ENCODE measurements at places on chromosomes 2 and 18.

DNA sequence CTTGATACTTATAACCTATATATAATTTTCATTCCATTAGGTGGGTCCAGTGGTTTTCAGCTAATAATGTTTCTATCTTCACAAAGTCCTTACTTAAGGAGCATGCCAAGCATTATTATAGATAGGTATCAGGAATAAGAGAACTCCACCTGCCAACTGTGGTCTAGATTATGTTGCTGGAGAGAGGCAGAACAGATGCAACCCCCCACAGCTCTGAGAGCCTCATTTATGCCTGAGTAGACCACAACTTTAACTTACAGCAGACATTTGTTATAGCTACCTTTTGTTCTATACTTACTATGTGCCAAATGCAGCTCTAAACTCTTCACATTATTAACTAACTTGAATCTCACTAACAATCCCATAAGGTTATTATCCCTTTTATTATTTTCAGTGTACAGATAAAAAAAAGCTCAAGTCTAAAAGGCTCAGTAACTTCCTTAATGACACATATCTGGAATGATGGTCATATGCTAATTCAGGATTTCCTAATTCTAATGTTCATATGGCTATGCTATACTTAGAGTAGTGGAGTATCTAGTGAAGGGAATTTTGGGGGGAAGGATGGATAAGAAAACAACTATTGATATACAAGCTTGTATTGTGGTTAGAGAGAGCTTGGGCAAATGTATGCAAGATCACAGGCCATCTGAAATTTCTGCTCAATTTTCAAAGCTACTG lies 119.1 kb upstream of the RND3 start:
- no peak for DNase-seq
- no peaks in the 10 kb centered on the region for H3K27me3 ChIP-seq
- no peaks in the 10 kb centered on the region for H3K36me3 ChIP-seq
- H3K4me3 ChIP-seq, result no peak overlapping the region

DNA sequence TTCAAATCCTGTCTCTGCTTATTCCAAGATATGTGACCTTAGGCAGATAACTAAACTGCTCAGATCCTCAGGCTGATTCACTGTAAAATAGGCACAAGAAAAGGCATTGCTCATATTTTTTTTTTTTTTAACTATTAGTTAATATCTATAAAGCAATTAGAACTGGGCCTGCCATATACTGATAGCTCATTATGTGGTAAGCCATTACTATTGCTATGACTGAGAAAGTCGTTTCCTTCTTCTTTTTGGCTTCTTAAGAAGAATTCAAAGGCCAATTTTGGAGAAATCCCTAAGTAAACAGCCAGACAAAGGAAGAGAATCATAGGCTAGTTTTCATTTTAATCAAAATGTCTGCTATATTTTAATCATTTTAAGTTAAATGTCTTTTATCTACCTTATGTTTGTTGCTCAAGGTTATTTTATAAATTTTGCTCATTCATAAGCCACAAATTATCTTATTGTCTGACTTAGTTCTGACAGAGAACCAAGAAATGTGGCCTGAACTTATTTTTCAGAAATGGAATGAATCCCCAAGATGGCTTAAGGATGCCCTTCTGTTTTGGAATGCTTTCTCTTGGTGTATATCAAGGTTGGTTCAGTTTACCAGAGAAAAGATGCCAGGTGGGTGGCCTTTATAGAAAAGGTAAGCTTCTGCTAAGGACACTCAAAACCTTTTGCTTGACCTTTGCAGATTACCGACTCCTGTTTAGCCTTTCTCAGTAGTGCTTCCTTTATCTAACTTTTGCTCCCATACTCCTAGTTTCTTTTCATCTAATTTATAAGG lies 21.3 kb upstream of the VRK2 start:
- H3K4me1 ChIP-seq, result peaks cover 5% of the 10 kb centered on the region
- H3K27ac ChIP-seq, result no peak overlapping the region
- DNase-seq, result no peak
- H3K27me3 ChIP-seq, result no peaks in the 10 kb centered on the region
- no peak overlapping the region for H3K4me3 ChIP-seq

GRCh38 chr2:230443541-230443940 lies 27.5 kb downstream of the SP100 start:
- no peaks in the 10 kb centered on the region for H3K27me3 ChIP-seq
- no peak overlapping the region for H3K27ac ChIP-seq
- peaks cover 63% of the 10 kb centered on the region for H3K36me3 ChIP-seq
- DNase-seq, result no peak
- no peak overlapping the region for H3K4me3 ChIP-seq
- peaks cover 62% of the 10 kb centered on the region for H3K4me1 ChIP-seq

- no peaks in the 10 kb centered on the region for H3K27me3 ChIP-seq
- H3K36me3 ChIP-seq, result no peaks in the 10 kb centered on the region
- no peak overlapping the region for H3K27ac ChIP-seq
- no peak overlapping the region for H3K4me3 ChIP-seq
- no peak for DNase-seq
- peaks cover 10% of the 10 kb centered on the region for H3K4me1 ChIP-seq
These were observed 49.4 kb downstream of the MRPS9 start for GRCh38 chr2:105087273-105087672.

DNA sequence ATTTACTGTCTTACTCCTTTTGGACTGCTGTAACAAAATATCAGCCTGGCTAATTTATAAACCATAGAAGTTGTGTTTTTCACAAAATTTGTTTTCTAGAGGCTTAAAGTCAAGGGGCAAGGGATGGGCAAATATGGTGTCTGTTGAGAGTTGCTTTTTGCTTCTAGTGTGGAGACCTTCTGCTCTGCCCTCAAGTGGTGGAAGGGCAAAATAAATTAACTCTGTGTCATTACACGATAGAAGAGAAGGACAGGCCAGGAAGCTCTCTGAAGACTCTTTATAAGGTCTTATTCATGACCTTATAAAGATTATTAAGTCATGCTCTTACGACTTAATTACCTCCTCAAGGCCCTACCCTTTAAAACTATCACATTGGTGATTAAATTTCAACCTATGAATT lies 181.2 kb upstream of the LRATD1 start:
- H3K4me1 ChIP-seq, result no peaks in the 10 kb centered on the region
- no peak overlapping the region for H3K4me3 ChIP-seq
- H3K27me3 ChIP-seq, result no peaks in the 10 kb centered on the region
- DNase-seq, result no peak
- no peaks in the 10 kb centered on the region for H3K36me3 ChIP-seq

- H3K36me3 ChIP-seq, result no peaks in the 10 kb centered on the region
- no peak for DNase-seq
- H3K27me3 ChIP-seq, result no peaks in the 10 kb centered on the region
- no peaks in the 10 kb centered on the region for H3K4me1 ChIP-seq
- H3K4me3 ChIP-seq, result no peak overlapping the region
These were observed 82.9 kb downstream of the ADCYAP1 start for GRCh38 chr18:987325-988186.

GRCh38 chr18:616380-616995 lies 19.7 kb downstream of the CLUL1 start:
- no peak overlapping the region for H3K27ac ChIP-seq
- peaks cover 16% of the 10 kb centered on the region for H3K27me3 ChIP-seq
- H3K36me3 ChIP-seq, result no peaks in the 10 kb centered on the region
- H3K4me3 ChIP-seq, result no peak overlapping the region

Data from activated naive CD8-positive, alpha-beta T cell treated with anti-CD3 and anti-CD28 coated beads, Interleukin-2, amount 10 ng/mL, durations not matched to agents 7 days and 5 days (primary cell).